ENCODE measurements at places on chromosomes 2 and 18.

GRCh38 chr2:46150445-46150955, 146.7 kb upstream of the EPAS1 start:
- DNase-seq, result no peak

- DNase-seq, result no peak
These were observed 8.2 kb downstream of the DCC start for GRCh38 chr18:52348209-52348608.

DNA sequence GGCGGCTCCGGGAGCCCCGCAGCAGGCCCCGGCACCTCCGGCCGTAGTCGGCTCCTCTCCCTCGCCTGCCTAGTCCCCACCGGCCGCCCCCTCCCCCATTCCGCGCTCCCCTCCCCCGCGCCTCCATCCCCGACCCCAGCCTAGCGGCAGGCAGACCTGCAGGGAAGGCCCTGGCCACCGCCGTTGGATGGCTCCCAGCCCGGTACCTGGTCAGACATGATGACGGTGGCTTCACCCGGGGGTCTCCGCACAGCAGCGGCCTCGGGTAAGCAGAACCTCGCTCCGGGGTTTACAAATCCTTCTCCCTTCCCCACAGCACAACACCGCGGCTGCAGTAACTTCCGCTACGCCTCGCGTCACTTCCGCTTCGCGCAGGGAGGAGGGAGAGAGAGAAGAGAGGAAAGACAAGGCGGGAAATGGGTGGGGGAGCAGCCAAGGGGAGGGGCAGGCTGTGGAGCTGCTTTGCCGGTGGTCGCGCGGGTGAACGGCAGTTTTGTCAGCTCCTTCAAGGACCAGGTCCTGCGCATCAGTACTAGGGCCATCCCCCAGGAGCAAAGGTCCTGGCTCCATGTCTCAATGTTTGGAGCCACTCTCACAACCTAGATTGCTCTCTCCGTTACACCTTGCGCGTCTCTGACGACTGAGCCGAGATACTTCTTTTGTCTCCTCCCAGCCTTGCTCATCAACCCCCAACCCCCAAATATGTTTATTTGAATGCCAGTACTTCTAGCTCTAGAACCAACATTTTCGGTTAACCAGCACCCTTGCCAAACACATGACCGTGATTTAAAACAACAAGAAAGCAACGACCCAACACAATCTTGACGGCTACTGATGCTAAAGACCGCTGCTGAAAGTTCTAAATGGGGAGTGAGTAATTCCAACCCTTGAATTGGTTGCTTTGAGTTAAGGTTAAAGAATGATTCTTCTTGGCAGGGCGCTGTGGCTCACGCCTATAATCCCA, at the start of gene SUMO1:
TSS of gene SUMO1 (minus strand) at position 364 of the 964 bp plus-strand sequence. CDS start at position 218, 146 bp downstream.
- peak; percentile 88 for DNase-seq

- no peak for DNase-seq
These were observed 34.2 kb downstream of the RAB10 start for GRCh38 chr2:26067980-26068507.

GRCh38 chr2:215460682-215461382, 25.0 kb upstream of the FN1 start:
- DNase-seq, result no peak

DNA sequence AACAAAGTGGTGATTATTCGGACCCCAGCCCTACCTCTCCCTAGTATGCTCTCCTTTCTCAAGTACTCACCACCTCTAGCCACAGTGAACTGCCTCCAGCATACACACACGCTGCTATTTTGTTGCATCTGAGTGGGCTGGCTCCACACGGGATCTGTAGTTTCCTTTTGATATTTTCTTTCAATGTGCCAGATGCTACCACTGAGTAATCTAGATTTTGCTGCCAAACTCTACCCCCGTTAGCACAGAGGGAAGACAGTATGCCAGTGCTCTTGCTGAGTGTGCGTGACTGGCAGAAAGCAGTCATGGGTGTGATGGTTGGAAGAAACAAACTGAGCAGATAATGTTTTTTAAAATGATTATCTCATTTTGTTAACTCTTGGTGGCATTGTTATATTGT, 11.6 kb downstream of the CFLAR start:
- no peak for DNase-seq

DNA sequence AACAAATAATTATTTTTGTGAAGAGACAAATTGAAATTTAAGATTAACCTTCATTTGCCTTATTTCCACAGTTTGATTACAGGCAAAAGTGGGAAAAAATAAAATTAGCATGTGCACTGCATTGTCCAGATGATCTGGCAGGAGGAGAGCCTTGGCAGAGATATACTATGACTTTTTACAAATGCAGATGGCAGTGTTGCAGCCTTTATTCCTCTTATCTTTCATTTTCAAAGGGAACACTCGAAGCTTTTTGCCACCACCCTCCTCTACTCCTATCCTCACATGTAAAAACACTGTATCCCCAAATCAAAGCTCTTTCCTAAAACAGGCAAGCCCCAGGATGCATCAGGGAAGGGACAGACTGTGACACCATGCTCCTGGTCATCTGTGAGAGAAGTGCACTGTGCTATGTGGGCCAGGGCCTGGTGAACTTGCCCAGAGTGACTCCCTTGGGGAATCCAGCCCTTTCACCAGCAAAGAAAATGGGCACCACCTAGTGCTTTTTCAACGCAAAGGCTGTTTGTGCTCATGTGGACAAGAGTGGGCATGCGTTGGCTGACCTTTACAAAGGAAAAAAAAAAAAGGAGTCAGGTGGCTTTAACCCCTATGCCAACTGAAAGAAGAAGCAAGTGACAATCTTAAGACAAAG, 74.7 kb upstream of the ETAA1 start:
- DNase-seq, result peak; percentile 61

Data from NCI-H774 (cell line).